Activated CD4-positive, alpha-beta memory T cell treated with anti-CD3 and anti-CD28 coated beads for 36 hours (primary cell): ENCODE measurements at places on chromosomes 16 and 17. TPM values are rescaled to one million over a fixed set of nuclear protein-coding genes. Genes with fewer than 3 reads are reported as not detected.

The LRRC45 gene
- total RNA-seq: 16.3 TPM

- H3K4me1 ChIP-seq: no peaks in the 10 kb centered on the region
- H3K27ac ChIP-seq: no peak overlapping the region
- H3K27me3 ChIP-seq: peaks cover 13% of the 10 kb centered on the region
- no peaks in the 10 kb centered on the region for H3K36me3 ChIP-seq
These were observed 269.5 kb downstream of the HS3ST3A1 start for GRCh38 chr17:13332207-13332606.

- no peak for DNase-seq
- H3K27me3 ChIP-seq: no peaks in the 10 kb centered on the region
- no peaks in the 10 kb centered on the region for H3K4me1 ChIP-seq
- H3K36me3 ChIP-seq: peaks cover 7% of the 10 kb centered on the region
- no peak overlapping the region for H3K27ac ChIP-seq
- H3K4me3 ChIP-seq: no peak overlapping the region
These were observed 14.2 kb downstream of the MYO18A start for GRCh38 chr17:29165800-29166506.

GRCh38 chr17:1724351-1724868, at the start of gene WDR81:
Gene WDR81 (plus strand): TSS chr17:1724704. CDS start chr17:1724960, 256 bp downstream.
- peak; percentile 92 for DNase-seq
- H3K27ac ChIP-seq: peak within 1 kb of the TSS; percentile 34
- H3K27me3 ChIP-seq: no peaks in the 10 kb centered on the region
- H3K36me3 ChIP-seq: no peaks in the 10 kb centered on the region

DNA sequence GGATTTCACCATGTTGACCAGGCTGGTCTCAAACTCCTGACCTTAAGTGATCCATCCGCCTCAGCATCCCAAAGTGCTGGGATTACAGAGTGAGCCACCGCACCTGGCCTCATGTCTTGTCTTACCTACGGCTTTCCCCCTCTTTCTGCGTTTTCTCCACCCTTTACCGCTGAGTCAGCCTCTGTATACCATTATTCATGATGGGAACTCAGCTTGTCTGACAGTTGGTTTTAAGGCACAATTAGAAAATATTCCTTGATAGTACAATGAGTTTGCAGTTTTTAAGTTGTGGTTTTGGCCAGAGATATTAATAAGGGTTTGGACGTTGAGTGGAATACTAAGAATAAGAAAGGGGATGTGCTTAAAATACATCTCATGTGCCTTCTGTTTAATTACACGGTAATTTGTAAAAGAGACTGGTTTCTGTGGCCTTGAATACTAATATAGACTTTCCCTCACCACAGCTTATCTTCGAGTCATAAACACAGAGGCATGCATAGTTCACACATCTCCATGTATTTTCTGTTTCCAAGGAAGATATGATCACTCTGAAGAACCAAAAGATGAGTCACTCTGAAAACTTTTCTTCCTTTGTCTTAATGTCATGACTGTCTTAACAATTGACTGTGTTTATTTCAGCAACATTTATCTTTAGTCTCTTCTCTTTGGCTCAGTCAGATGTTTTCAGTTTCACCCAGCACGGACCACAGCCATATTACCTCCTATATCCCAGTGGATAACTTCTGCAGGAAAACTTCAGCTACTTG, 54.4 kb downstream of the PITPNC1 start:
- peak; percentile 36 for DNase-seq
- H3K27me3 ChIP-seq: no peaks in the 10 kb centered on the region
- H3K4me3 ChIP-seq: peak overlapping the region; percentile 58
- peaks cover 69% of the 10 kb centered on the region for H3K4me1 ChIP-seq
- H3K36me3 ChIP-seq: peaks cover 5% of the 10 kb centered on the region

DNA sequence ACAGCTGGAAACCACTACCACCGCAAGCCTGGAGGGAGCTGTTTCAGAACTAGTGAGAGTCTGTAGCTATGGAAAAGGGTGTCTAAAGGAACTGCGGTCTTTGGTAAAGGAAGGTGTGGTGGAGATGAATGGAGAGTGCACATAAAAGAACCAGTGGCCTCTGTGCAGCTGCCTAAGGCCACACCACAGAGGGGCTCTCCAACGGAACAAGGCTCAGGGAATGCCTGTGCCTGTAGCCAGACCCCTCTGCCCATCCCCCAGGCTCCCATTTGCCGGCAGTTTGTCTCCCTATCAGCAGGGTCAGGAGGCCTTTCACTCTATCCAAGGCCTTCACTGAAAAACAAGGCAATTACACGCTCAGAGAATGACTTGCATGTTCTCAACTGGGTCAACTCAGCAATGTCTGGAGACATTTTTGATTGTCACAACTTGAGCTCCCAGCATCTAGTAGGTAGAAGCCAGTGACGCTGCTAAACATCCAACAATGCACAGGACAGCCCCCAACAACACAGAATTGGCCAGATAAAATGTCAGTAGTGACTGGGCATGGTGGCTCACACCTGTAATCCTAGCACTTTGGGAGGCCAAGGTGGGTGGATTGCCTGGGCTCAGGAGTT, 3.3 kb upstream of the FDXR start:
- no peak overlapping the region for H3K27ac ChIP-seq
- no peak for DNase-seq
- no peak overlapping the region for H3K4me3 ChIP-seq
- H3K36me3 ChIP-seq: peaks cover 2% of the 10 kb centered on the region
- H3K4me1 ChIP-seq: peaks cover 25% of the 10 kb centered on the region

DNA sequence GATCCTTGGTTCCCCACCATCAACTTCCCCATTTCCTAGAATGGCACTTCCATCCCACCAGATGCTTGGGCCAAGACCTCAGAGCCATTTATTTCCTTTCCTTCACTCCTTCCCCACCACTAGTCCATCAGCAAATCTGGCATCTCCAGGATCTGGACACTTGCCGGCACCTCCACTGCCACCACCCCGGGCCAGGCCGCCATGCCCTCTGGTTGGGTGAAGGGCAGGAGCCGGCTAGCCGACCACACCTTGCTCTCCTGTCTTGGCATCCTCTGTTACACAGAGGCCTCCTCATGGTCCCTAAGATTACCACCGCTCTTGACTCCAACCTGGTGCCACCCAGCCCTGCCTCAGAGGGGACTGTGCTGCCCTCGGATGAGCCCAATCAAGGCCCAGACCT, 104.5 kb downstream of the RMI2 start:
- DNase-seq: no peak
- H3K27me3 ChIP-seq: no peaks in the 10 kb centered on the region
- H3K27ac ChIP-seq: no peak overlapping the region
- no peaks in the 10 kb centered on the region for H3K4me1 ChIP-seq
- no peak overlapping the region for H3K4me3 ChIP-seq
- no peaks in the 10 kb centered on the region for H3K36me3 ChIP-seq

- no peaks in the 10 kb centered on the region for H3K27me3 ChIP-seq
- H3K27ac ChIP-seq: no peak overlapping the region
- no peak overlapping the region for H3K4me3 ChIP-seq
- peaks cover 5% of the 10 kb centered on the region for H3K4me1 ChIP-seq
These were observed 22.0 kb downstream of the CLUH start for GRCh38 chr17:2689411-2690164.

The PRSS33 gene
- not detected for total RNA-seq

- peaks cover 16% of the 10 kb centered on the region for H3K4me1 ChIP-seq
- H3K4me3 ChIP-seq: no peak within 1 kb of the TSS
- H3K36me3 ChIP-seq: no peaks in the 10 kb centered on the region
These were observed at the start of gene EPN3 for GRCh38 chr17:50532452-50533024. Gene EPN3 (plus strand): TSS chr17:50532735. CDS start chr17:50536557, 3,822 bp downstream.

DNA sequence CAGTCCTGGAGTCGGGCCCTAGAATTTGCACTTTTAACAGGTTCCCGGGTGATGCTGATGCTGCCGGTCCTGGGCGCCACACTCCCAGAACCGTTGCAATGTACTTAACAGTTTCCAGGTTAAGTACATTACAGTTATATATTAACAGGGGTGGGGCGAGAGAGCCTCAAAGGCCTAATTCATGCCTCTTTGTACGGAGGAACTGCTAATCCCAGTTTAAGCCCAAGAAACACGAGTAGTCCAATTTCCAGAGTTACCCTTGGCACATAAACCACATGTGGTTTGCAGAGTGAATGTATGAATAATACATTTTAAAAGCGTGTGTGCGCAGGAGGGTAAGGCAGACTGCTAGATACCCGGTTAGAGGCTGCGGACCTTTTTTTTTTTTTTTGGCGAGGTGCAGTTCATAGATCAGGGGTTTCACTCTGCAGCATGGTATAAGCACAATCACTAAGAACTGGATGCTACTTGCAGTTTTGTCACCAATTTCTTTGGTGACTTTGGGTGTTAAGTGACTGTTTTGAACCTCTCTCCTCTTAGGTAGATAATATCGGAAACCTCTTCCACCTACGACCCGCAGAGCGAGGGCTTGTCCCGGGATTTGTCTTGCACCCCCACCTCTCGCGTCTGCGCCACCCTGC, 713 bp downstream of the COX11 start:
- H3K4me3 ChIP-seq: no peak overlapping the region
- peaks cover 23% of the 10 kb centered on the region for H3K4me1 ChIP-seq
- H3K36me3 ChIP-seq: peaks cover 11% of the 10 kb centered on the region
- peak; percentile 62 for DNase-seq
- no peaks in the 10 kb centered on the region for H3K27me3 ChIP-seq
- H3K27ac ChIP-seq: no peak overlapping the region

DNA sequence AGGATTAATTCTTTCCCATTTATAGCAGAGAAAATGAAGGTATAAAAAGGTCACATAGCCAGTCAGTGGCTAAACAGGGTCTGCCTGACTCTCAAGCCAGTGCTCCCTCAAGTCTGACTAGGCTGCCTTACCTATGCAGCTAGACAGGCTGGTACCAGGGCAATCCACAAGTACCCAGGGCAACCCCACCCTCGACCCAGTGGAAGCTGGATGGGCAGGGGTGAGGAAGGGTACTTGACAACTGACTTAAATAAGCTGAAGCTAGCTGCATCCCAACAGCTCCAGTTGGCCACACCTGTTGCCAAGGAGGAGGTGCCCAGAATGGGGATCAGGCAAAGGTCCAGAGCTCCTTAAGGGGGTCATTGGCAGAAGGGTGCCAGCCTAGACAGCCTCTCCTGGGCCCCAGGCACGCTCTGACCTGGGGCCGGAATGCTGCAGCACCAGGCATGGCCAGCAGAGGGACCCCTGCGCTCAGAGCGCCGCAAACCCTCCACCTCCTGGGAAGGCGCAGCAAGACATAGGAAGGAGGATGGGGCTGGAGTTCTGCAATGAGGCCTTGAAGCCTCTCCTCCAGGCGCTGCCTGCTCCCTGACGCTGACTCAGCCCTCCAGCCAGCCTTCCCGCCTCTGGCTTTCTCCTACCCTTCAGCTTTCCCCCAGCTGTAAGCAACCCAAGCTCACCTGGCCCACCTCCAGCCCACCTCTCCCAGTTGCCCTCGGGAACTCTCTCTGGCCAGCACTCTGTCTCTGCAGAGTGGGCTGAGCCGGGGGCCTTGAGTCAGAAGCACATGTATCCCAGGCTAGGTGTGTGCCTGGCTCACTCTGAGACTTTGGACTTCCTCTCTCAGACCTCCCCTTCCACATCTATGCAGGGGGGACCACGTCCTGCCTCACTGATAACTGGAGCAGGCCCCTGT, 28.8 kb downstream of the MPP2 start:
- DNase-seq: peak; percentile 76
- H3K4me1 ChIP-seq: no peaks in the 10 kb centered on the region
- H3K27me3 ChIP-seq: no peaks in the 10 kb centered on the region
- no peak overlapping the region for H3K27ac ChIP-seq

The GNG13 gene
- not detected for total RNA-seq

DNA sequence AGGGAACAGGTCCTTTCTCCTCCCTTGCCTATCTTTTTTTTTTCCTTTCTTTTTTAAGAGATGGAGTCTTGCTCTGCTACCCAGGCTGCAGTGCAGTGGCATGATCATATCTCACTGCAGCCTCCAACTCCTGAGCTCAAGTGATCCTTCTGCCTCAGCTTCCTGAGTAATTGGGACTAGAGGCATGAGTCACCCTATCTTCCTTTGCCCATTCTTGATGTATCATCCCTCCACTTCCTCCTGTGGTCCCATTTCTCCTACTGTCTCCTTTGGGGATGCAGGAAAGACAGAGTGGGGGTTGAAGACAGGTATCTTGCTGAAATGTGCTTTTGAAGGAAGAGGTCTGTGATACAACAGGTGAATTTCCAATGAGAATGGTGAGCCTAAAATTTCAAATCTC, 5.5 kb downstream of the MYO19 start:
- no peaks in the 10 kb centered on the region for H3K27me3 ChIP-seq
- no peak overlapping the region for H3K27ac ChIP-seq
- H3K4me3 ChIP-seq: no peak overlapping the region
- H3K4me1 ChIP-seq: peaks cover 45% of the 10 kb centered on the region
- peaks cover 61% of the 10 kb centered on the region for H3K36me3 ChIP-seq
